ENCODE measurements at places on chromosomes 12 and 14.

DNA sequence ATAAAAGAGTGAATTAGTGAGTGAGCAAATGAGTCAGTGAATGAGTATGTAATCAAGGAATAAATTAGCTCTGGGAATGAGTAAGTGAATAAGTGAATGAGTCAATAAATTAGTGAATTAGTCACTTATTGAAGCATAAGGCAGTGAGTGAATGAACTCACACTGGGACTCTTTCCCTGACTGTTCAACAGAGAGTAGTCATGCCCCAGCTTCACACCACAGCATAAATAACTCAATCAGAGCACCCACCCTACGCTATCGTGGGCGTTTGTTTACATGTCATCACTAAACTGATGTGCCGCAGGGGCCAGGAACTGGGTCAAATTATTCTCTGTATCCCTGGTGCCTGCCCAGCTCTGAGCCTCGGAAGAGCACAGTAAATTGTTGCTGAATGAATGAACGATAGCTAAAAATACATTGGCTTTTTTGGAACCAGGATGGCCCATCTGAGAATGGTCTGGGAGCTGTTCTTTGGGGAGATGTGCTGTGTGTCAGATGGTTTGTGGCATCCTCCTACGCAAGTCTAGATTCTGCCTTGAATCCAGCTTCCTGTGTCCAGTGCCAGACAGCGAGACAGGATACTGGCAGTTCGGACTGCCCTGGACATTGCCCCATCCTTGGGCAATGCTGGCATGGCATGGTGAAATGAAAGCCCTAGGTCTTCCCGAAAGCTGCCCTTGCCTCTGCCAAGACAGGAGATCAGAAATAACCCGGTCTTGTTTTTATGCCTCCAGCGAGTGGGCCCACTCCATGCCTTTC is 98.0 kb upstream of the RTL1 start:
- no peak for DNase-seq

DNA sequence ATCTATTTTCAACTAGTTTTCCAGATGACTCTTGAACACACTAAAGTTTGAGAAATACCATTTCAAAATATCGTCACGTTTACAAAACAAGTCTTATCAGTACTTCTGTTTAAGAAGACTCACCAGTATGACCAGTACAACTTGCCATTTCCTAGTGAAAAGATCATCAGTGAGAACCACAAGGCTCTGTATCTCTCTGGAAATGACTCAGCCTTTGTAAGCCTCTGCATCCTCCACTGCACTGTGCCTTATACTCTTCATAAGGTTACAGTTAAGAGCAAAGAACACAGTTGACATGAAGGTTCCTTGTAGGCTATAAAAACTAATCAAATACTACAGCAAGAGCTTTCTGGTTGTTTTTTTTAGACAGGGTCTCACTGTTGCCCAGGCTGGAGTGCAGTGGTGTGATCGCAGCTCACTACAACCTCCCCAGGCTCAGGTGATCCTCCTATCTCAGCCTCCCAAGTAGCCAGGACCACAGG is 5.7 kb upstream of the VTI1B start:
- DNase-seq: no peak

- no peak for DNase-seq
These were observed 25.1 kb upstream of the BATF start for GRCh38 chr14:75497191-75497590.

- DNase-seq: no peak
These were observed 805 bp upstream of the CRACR2A start for GRCh38 chr12:3753544-3754284.

DNA sequence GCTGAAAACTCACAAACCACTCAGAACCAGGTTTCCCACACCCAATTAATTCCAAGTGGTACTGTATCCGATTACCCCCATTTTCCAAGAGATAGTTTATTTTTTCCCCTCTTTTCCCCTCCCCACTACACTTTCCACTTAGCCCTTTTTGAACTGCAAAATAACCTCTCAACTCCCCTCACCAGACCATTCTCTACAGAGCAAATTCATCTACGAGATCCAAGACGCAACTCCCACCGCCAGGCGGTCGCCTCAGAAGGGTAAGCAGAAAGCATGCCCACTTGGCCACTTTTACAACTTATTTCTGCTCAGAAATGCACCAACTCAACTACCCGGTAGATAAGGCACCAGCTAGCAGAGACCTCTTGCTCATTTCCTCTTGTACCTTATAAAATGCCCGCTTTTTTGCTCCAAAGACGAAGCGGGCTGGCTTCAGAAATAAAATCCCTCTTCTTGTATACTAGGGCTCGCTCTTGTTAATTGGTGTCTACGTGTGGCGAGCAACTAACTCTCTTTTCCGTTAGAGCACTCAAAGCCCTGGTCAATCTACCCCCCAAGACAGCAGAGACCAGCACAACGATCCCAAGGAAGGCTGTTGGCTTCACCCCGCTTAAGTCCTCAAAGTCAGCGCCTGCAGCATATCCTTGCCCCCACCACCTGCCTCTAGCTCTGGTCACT is 910 bp upstream of the SRP54 start:
- DNase-seq: peak; percentile 76

DNA sequence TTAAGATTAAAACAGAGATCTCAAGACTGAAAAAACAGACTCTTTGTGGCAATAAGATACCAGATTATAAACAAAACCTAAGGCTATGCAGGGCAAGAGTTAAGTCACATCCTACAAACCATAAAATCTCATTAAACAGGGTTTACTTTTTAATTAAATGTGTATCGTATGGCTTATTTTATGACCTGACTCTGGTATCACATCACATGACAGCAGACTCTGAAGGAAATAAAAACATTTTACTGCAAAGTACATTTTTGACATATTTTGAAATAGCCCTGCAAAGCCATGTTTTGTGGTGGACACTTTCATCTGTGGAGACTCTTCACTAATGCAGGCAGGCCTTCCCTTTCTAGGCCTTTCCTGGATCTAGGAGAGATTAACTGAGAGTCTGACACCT is 327.6 kb upstream of the CLEC14A start:
- no peak for DNase-seq

- peak; percentile 84 for DNase-seq
These were observed 4.5 kb downstream of the DHRS2 start for GRCh38 chr14:23640524-23641141.

- peak; percentile 81 for DNase-seq
These were observed 42.5 kb downstream of the CCDC88C start for GRCh38 chr14:91374879-91375702.
